ENCODE measurements at places on chromosomes 16 and 17. TPM values are rescaled to one million over a fixed set of nuclear protein-coding genes. Genes with fewer than 3 reads are reported as not detected.
A peak's percentile ranks its signal among the peaks of the same experiment; 100 is the strongest.

CHD9NB gene
- 25.7 TPM for total RNA-seq

DNAAF1 gene
- total RNA-seq: 20.1 TPM

- H3K27me3 ChIP-seq: no peaks in the 10 kb centered on the region
- peaks cover 29% of the 10 kb centered on the region for H3K4me1 ChIP-seq
- H3K36me3 ChIP-seq: peaks cover 9% of the 10 kb centered on the region
- H3K27ac ChIP-seq: no peak overlapping the region
Measured at GRCh38 chr17:80456465-80457235, 19.8 kb downstream of the NPTX1 start.

DNA sequence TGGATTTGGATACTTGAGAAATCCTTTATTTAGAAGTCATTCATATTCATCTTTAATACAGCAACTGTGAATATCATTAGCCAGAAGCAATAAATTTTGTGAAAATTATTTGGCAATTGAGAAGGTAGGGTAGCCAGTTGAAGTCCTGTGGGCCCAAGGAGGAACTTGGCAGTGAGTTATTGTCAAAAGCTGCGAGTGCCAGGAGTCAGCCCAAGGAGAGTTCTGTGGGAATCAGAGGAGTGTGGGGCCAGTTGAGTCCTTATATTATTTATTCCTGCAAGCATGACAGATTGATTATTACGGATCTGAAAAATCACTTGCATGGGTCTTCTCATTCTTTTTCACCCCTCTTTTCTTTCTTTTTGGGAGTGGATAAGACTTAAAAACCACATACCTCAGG lies 38.3 kb downstream of the PRKCA start:
- no peaks in the 10 kb centered on the region for H3K27me3 ChIP-seq
- no peaks in the 10 kb centered on the region for H3K36me3 ChIP-seq
- H3K27ac ChIP-seq: no peak overlapping the region
- no peak overlapping the region for H3K4me3 ChIP-seq
- DNase-seq: no peak
- peaks cover 3% of the 10 kb centered on the region for H3K4me1 ChIP-seq

GRCh38 chr16:22857296-22858025 lies 43.5 kb downstream of the HS3ST2 start:
- no peaks in the 10 kb centered on the region for H3K4me1 ChIP-seq
- peak; percentile 88 for DNase-seq
- H3K4me3 ChIP-seq: no peak overlapping the region
- H3K36me3 ChIP-seq: no peaks in the 10 kb centered on the region

GRCh38 chr17:65698381-65699061 lies 137.1 kb upstream of the AXIN2 start:
- no peaks in the 10 kb centered on the region for H3K27me3 ChIP-seq
- no peaks in the 10 kb centered on the region for H3K4me1 ChIP-seq
- peak overlapping the region; percentile 31 for H3K4me3 ChIP-seq
- peak overlapping the region; percentile 64 for H3K27ac ChIP-seq
- no peak for DNase-seq
- no peaks in the 10 kb centered on the region for H3K36me3 ChIP-seq

GRCh38 chr17:36136036-36136435 lies 32.4 kb downstream of the CCL4 start:
- H3K36me3 ChIP-seq: no peaks in the 10 kb centered on the region
- no peak overlapping the region for H3K27ac ChIP-seq
- no peak for DNase-seq
- H3K27me3 ChIP-seq: no peaks in the 10 kb centered on the region

GRCh38 chr16:64440421-64440831 lies 681.4 kb downstream of the CDH11 start:
- H3K36me3 ChIP-seq: no peaks in the 10 kb centered on the region
- no peaks in the 10 kb centered on the region for H3K4me1 ChIP-seq
- H3K4me3 ChIP-seq: no peak overlapping the region
- no peak for DNase-seq
- H3K27me3 ChIP-seq: no peaks in the 10 kb centered on the region
